CD4-positive, alpha-beta T cell treated with Interleukin-17A for 1 hour (primary cell): ENCODE measurements at places on chromosomes 11 and 22.

- DNase-seq = no peak
Observed at GRCh38 chr11:116950210-116950609, 112.8 kb upstream of the APOA1 start.

DNA sequence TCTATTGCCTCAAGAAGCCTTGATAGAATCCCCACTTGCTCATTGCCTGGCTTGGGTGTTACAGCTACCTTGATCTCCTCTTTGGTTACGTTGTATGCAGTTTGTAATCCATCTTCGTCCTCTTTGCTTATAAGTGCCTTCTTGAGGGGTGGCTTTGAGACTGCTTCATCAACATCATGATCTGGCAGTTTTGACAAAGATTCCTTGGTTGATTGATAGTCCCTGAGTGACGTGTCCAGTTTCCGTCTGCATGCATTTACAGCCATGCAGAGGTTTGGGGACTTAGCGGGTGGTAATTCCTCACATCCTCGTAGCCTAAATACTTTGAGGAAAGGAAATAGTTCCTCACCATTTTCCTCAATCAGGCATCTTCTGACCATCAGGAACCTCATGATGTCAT is 23.1 kb downstream of the NEU3 start:
- no peak for DNase-seq

DNA sequence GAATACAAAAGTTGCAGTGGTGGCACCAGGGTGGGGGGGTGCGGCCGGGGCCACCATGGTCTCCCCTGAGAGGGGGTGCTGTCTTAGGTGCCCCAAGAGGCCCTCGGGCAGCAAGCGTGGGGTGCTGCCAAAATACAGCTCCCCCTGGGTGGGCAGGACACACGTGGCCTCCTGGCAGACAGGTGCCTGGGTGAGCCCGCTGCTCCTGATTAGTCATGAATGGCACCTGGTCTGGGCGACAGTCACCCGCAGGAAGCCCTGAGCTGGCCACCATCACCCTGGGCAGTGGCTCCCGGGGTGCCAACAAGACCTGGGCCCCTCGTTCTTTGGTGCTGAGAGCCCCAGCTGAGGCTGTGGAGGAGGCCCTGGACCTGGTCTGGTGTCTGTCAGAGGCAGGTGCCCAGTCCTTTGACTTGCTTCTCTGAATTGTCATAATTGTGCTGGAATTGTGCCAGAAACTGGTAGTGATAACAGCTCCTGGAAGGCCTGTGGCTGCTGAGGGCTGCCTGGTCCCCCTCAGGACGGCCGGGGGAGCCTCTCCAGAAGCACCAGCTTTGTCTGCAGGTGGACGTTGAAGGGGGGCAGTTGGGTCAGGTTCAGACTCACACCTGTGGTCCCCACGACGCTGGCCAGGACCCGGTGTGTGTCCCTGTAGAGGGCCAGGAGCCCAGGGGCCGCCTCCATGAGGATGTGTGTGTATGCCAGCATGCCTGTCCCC is 14.8 kb downstream of the ALG12 start:
- no peak for DNase-seq

DNA sequence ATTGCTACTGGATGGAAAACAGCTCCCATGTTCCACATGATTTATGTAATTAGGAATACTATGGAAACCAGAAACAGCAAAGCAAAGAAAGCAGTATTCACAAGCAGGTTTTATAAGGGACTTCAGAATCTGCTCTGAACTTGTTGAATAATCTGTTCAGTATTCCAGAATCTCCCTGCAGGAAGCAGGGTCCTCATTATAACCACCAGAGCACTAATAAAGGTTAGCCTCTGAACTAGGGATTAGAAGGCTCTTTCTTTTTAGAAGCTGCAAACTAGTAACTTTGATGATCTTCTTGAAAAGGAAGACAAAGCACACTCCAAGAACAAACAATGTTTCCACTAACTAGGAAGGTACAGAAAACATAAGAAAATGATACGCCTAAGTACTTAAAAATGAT is 125.8 kb downstream of the DCDC1 start:
- no peak for DNase-seq
